WERI-Rb-1 (cell line): ENCODE measurements at places on chromosomes 6 and 20.

- DNase-seq: no peak
Observed at GRCh38 chr6:39476670-39477069, 154.2 kb upstream of the KCNK16 start.

DNA sequence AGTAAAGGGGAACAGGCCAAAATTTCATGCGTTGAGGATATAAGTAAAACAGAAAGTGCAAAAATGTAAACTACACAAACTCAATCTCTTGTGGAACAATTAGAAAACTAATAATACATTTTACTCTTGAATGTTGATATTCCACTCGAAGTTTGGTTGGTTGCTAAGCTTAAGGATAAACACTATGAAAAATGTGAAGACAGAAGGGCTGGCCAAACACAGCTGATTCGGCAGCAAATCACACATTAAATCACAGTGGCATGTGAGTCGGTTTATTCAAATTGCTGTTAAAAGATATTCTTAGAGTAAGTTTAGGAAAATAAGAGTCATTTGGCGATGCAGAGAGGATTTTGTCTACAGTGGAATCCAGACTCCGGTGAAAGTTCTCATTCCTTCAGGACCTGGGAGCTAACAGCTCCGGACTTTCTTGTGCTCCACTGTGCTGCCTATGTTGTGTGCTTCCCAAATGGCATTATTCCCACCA is 1.4 kb upstream of the EPM2A start:
- DNase-seq: no peak

GRCh38 chr6:53496797-53497375 is 48.0 kb downstream of the GCLC start:
- no peak for DNase-seq

DNA sequence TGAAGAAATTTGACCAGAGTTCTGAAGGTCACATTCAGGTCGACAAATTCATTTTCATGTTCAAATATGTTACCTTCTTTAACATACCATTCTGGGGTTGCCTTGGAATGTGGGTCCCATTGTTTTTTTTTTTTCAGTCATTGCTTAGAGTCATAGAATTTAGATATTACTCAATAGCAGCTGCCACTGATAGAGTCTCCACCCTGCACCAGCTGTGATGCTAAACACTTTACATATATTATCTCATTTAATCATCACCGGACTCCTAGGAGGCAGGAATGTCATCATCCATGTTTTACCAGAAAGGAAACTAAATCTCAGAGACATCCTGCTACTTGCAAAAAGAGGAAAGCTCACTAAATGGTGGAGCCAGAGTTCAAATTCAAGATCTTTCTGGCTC is 204.7 kb downstream of the ESR1 start:
- no peak for DNase-seq

GRCh38 chr6:88177961-88178464 is 11.9 kb upstream of the CNR1 start:
- no peak for DNase-seq

DNA sequence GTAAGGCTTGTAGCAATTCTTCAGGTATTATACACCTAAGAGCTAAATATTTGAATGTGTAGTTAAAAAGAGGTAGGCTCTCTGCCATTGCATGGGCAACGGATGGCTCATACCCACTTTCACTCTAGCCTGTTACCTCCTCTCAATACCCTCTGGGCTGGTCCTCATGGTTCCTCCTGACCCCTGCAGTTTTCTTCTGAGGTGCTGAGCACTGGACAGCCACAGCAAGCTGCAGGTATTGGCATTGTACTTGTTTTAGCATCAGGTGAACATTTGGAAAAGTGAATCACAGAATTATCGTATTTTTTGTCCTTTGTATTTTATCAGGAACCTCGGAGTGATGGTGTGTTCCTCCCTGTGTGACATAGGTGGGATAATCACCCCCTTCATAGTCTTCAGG is 32.9 kb downstream of the SLC22A1 start:
- DNase-seq: no peak

DNA sequence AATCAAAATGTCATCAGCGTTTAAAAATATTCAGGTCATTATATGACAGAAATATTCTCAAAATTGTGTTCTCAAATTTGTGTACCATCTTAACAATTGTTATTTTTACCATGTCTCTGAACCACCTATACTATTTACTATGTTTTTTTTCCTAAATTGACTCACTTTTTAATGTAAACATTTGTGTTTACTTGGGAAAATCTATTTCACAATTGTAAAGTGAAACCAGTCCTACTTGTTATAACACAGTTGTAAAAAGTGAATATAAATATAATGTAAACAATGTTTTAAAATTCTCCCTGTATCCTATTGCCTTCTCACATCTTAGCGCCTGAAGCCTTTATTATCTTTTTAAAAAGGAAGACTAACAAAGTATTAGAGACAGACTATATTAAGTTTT is 83.5 kb downstream of the ADGRG6 start:
- DNase-seq: no peak

DNA sequence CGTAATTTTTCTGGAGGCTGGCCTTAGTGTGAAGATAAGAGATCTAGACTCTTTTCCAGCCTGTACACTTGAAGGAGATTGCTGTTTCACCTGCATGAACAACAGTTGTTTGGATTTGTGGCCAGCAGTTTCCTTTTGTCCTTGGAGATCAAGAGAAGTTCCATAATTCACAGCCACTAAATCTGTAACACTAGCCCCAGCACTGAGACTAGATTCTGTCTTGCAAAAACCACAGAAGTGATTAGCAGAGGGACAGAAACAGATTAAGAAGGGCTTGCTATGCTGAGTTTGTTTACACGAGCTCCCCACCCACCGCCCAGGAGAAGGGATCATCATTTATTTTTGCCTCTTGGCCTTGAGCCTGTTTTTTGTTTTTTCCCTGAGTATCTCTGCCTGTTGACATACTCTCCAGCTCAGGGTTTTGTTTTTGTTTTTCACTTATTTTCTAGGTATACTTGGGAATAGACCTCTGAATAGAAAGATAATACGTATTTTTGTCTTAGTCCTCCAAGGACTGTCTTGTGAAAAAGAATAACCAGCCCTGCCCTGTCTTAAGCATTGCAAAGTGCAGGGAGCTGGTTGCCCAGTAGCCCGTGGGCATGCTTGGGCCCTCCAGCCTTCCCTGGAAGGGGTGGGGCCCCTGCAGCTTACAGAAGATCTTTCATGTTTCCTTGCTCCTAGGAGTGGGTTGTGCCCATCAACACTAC is 93.1 kb upstream of the SOX4 start:
- peak; percentile 44 for DNase-seq

DNA sequence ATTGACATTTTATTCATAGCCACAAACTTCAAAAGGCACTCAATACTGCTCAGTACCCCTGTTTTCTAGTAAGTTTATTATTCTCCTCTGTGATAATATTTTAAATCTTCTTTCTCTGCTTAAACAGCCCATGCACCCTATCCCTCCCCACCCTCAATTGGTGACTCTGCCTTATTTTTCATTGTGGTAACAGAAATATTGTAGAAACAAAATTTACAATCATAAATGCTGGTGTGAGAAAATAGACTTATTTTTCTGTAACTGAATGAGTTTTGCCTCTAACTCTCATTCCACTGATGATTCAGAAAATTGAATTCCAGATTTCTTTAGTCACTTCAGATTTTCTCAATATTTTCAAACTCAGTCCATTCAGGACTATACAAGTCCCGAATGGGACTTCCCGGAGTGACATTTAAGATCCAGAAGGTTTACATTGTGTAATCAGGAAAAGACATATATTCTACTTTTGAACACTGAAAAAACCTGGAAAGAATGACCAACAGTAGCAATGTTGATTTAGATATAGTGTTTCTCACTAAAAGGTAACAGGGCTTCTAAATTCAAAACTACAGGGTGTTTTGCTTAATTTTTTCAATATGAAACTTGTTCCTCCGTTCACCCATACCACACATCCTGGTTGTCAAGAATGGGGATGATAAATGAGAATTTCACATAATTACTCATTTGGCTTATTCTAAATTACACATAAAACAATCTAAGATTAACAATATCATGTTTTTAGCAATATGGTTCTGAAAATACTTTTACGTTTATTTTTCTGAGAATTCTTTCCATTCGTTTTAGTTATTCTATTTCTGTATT is 34.8 kb upstream of the UST start:
- DNase-seq: no peak

DNA sequence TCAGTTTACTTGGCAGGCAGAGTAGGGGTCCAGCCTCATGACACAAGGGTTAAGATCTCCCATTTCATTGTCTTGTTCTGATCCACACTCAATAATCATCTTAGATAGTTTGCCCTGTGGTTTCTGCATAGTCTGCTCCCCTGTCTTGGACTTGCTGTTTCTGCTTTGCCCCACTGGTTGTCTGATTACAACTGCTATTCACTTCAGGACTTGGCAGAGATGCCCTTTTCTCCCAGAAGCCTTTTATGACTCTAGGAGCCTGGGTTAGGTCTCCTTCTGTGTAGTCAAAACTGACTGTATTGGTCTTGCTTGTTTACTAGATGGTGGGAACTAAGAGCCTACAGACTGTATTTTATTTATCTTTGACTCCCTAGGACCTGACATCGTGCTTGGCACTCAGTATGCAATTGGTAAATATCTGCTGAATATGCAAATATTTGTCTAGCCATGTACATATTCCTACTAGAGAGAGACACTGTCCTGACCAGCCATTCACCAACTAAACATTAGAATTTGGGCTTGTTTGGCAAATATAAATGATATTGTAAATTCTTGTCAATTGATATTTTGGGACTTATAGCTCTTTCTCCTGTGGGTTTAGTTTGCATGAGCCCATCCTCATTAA is 165.9 kb upstream of the KCNK16 start:
- DNase-seq: no peak
